ENCODE measurements at places on chromosomes 2 and 18. TPM values are rescaled to one million over a fixed set of nuclear protein-coding genes. Genes with fewer than 3 reads are reported as not detected.

GRCh38 chr2:46984040-46984439 lies 68.4 kb upstream of the MCFD2 start:
- DNase-seq: no peak

- DNase-seq: no peak
Measured at GRCh38 chr2:151904807-151905206, 76.6 kb upstream of the ARL5A start.

GRCh38 chr2:47509821-47510385 lies 106.9 kb downstream of the MSH2 start:
- no peak for DNase-seq

GRCh38 chr18:9701609-9702349 lies 6.3 kb upstream of the RAB31 start:
- DNase-seq: peak; percentile 41

- DNase-seq: no peak
Measured at GRCh38 chr18:65876310-65876709, 125.5 kb downstream of the CDH7 start.

DNA sequence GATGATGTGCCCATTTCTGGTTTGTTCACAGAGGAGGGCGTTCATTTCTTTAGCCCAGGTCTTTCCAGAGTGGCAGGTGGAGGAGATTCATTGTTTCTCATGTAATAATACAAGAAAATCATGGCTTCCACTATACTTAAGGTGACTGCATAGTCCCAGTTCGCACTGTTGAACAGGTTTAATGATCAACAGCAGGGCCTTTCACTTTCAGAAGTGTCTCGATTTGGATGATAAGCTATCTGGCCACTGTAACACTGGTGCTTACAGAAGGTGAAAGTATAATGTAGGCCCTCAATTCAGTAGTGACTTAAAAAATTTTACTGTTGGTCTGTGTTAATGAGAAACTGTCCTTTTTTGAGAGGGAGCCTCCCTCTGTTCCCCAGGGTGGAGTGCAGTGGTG lies 1.4 kb downstream of the RMC1 start:
- no peak for DNase-seq

- DNase-seq: no peak
Measured at GRCh38 chr2:108916796-108917421, 72.1 kb downstream of the EDAR start.

GRCh38 chr2:1707771-1708418 lies 36.4 kb downstream of the PXDN start:
- DNase-seq: peak; percentile 99

Gene LYG1
- 0.51 TPM for polyA plus RNA-seq

Gene GKN1
- not detected for polyA plus RNA-seq

Gene FAM110C
- polyA plus RNA-seq: 18.5 TPM

Gene PHOSPHO2
- polyA plus RNA-seq: 1.2 TPM

Gene WDPCP
- polyA plus RNA-seq: 1.8 TPM

Measured in mammary epithelial cell (primary cell).